GM12892 (cell line): ENCODE measurements at places on chromosomes 1 and 21.

GRCh38 chr1:228794810-228795209 lies 59.5 kb downstream of the RHOU start:
- DNase-seq = no peak

DNA sequence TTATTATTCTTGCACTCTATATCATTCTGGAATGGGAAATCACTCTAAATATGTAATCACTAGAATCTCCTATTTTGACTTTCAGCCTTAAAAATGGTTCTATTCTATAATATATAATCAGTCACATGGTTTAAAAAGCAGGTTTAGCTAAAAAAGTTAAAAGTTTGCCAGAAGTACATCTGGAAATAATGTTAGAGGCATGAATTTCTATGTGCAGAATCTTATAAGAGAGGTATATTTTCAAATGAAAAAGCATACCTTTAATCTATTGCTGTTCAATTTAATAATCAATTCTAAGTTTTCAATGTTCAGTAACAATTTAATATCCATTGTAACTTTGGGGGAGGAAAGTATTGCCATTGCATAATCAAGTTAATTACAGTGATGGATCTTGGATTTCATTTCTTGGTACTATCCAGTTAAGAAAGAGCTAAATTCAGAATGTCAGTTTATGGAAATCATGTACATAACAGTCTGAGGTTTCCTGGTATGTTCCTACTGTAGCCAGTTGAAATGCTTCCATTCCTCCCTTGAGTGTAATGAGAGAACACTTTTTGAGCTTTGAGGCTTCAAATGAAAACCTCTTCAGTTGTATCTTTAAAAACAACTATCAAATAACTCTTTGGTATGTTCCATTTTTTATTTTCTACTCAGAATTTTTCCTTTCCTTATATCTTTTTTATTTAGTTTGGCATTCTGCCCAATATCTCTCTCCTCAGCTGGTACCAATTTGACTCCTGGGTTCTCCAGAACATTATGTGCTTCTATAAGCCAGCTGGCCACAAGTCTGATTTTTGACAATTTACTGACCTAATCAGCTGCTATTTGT lies 175.7 kb upstream of the COL11A1 start:
- DNase-seq = no peak

- peak; percentile 26 for DNase-seq
These were observed 7.6 kb upstream of the ZNF326 start for GRCh38 chr1:89987159-89987819.

DNA sequence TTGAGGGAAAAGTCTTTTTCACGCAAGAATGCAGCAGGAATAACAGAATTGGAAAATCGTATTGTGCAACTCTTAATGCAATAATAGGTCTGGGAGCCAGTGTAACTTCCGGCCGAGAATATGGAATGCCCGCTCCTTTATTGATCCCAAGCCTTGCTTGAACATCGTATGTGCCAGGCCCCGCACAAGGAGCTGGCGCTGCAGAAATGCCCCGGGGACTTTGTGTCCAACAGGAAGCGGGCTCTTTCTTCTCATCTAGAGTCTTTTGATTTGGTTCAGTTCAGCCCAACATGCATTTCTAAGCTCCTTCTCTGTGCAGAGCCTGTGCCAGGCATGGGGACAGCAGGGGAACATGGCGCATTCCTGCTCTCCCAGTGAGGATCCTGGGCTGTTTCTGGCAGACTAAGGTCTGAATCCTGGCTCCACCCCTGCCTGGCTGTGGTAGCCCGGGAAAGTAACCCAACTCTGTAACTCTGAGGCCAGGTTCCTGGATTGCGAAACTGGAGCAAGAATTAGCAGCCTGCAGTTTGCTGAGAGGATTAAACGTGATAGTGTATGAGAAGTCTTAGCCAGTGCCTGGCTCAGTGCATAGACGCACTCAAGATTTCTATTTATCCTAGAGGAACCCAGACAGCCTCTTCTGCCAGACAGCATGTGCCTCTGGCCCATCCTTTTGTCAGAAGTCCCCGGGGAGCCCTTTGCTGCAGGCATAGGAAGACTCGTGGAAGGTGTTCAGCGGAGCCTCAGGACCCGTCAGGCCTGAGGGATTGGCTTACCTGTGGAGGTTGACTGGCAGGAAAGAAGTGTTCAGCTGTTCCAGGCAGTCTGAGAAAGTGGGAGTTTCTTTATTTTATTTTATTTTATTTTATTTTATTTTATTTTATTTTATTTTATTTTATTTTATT lies 987 bp upstream of the CDCP2 start:
- no peak for DNase-seq

DNA sequence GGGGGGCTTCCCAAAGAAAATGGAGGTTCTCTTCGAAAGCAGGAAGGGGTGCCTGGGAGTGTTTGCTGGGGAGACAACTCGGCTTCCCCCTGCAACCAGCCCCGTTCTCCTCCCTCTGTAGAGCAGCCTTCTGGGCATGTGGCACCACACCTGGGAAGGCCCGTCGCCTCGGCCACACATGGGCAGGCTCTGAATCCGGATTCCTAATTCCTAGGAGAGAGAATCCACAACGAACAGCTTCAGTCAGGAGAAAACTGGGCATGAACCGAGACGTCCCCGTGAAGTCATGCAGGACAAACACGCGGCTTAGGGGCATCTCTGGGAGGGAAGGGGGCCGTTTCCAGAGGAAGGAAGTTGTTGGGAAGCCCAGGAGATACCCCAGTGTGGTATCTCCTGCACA lies 224.5 kb downstream of the KAZN start:
- DNase-seq = no peak

- DNase-seq = no peak
These were observed at the start of gene PLA2G5 for GRCh38 chr1:20069874-20070273. Gene PLA2G5 (plus strand): TSS chr1:20070194. CDS start chr1:20084831, 14,637 bp downstream.

GRCh38 chr1:32886004-32886827 lies at the start of gene HPCA:
Gene HPCA (plus strand): TSS chr1:32886491. CDS start chr1:32888899, 2,408 bp downstream.
- no peak for DNase-seq

DNA sequence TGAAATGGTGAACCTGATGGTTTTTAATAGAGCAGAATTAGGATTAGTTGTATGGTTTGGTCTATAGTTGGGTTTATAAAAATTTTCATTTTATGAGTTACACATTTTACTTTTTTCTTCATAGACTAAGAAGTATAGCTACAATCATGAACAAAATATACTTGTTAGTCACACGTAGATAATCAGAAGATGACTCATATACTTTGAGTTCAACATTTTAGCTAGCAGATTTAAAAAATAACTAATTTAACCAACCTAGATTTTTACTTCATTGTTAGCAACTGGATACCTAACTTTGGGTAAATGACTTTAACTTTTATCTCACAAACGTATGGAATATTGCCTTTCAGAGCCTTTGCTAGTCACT lies 27.9 kb downstream of the MORC3 start:
- no peak for DNase-seq

DNA sequence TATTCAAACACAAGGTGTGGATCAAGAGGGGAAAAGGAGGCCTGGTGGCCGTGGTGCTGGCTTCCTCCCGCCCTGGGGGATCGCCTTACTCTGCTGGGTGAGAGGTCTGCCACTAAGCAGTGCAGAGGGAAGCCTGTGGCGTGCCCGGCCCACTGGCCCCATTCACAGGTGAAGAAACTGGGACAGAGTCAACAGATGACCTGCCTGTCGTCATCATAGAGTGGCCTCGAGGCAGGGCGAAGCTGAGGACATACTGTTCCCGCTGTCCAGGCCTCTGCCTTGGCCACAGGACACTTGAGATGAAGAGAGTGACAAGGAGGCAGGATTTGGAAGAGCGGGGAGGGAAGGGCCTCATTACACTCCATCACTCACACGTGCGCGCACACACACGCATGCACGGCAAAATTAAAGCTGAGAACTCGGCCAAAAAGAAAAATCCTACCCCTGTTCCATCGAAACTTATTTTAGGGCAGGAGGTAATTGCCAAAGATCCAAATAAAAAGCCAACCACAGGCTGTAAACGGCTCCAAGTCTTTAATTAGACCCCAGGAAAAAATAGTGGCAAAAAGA lies 50.5 kb downstream of the CASZ1 start:
- no peak for DNase-seq

- no peak for DNase-seq
These were observed 16.9 kb upstream of the PWP2 start for GRCh38 chr21:44090325-44090724.

DNA sequence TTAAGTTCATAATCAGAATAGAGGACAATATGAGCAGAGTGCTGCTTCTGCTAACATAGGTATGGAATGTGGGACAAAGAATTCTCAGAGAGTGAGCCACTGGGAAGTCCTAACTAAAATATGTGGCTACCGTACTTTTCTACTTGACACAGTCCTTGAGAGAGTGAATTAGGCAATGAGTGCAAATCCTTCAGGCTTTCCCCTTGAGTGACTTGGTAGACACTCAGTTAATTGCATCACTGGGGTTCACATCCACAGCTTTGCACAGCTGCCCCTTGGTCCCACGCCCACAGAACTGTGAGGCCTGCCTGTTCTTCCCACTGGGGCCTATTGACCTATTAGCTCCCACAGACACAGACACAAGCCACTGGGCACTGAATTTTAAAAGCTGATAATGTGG lies 40.5 kb upstream of the PAXBP1 start:
- DNase-seq = no peak

DNA sequence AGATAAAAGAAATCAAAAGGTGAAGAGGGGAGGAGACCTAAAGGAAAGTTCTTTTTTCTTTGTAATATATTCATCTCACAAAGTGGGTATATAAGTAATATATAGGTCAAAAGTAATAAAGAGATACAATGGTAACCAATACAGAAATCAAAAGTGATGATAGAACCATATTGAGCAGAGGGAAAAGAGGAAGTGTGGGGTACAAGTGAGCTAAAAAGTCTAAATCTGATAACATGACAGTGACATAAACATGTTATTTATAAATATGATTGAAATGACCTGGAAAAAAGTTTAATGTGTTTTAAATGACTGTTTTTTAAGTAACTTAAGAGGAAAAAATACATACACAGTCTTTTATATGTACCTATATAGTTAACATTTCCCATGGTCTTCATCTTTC lies 70.5 kb downstream of the MRPL39 start:
- no peak for DNase-seq

DNA sequence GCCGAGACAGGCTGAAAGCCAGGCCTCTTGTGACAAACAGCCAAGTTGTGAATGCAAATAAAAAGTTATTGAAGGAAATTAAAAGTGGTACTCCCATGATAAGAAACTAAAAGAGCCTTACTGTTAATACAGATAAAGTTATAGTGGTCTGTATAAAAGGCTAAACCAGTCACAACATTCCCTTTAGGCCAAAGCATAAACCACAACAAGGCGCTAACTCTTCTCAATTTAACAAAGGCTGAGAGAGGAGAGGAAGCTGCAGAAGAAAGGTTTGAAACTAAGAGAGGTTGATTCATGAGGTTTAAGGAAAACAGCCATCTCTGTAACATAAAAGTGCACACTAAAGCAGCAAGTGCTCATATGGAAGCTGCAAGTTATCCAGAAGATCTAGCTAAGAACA lies 10.7 kb downstream of the C1orf105 start:
- no peak for DNase-seq
